Right cardiac atrium (tissue), 5 donors: ENCODE measurements at places on chromosomes 16 and 17.

DNA sequence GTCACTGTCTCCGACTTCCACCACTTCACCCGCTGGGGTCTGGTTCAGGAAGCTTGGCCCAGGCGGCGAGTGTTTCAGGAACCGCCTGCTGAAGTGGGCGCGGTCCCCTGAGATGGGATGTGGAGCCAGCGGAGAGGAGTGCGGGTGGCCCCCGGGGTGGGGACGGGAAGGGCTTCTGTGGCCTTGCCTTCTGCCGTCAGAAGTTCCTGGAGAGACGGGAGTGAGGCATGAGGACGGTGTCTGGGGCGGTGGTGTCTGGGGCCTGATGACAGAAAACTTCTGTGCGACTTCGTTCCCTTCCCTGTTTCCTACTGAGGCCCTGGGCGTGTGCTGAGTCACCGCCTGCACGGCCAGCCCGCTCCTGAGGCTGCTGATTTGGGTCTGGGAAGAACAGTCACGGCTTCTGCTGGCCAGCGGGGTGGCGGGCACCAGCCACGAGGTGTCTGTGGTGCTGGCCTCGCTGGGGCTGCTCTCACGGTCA is 12.3 kb upstream of the NLRC3 start:
- DNase-seq, result peak; percentile 58

DNA sequence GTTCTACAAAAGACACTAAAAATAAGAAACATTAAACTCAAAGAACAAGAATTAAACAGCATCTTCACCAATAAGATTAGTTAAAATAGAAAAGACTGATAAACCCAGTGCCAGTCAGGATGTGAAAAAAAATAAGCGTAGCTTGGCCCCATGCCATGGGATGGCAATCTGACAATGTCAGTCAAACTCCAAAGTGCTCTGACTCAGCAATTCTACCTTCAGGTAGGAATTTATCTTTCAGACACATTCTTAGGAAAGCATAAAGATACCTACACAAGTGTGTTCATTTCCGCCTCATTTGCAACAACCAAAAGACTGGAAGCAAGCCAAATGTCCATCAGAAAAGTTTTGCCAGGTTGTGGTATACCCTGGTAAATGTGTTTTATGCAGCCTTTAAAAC is 9.1 kb upstream of the MPO start:
- DNase-seq, result no peak

- no peak for DNase-seq
Measured at GRCh38 chr16:69243479-69243878, 56.5 kb downstream of the SNTB2 start.

GRCh38 chr17:64661976-64662773 is at the start of gene SMURF2:
Gene SMURF2 (minus strand): TSS chr17:64662307. CDS start chr17:64661880, 427 bp downstream.
- DNase-seq, result peak; percentile 92

GRCh38 chr17:43591001-43591400 is 44.9 kb upstream of the ETV4 start:
- no peak for DNase-seq

DNA sequence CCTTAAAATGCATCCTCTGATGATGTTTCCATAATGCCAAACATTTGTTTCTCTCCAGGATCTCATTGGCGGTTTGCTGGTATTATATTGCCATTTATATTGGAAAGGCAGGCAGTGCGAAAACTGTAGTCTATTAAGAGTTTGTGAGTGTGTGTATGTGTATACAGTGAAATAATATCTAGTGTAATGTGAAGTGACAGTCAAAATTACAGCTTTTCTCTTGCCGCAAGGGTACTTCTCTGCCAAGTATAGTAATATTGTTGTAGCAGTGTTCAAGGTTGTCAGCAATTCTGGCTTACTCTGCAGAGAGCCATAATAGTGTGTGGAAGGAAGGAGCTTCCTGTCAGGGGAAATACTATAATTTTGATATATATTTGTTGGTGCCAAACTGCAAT is 178.6 kb downstream of the WWOX start:
- no peak for DNase-seq
